ENCODE measurements at places on chromosomes 3 and 15. TPM values are rescaled to one million over a fixed set of nuclear protein-coding genes. Genes with fewer than 3 reads are reported as not detected.
A peak's percentile ranks its signal among the peaks of the same experiment; 100 is the strongest.

GRCh38 chr15:34271493-34271892 is 46.7 kb downstream of the EMC4 start:
- peak; percentile 1 for DNase-seq

DNA sequence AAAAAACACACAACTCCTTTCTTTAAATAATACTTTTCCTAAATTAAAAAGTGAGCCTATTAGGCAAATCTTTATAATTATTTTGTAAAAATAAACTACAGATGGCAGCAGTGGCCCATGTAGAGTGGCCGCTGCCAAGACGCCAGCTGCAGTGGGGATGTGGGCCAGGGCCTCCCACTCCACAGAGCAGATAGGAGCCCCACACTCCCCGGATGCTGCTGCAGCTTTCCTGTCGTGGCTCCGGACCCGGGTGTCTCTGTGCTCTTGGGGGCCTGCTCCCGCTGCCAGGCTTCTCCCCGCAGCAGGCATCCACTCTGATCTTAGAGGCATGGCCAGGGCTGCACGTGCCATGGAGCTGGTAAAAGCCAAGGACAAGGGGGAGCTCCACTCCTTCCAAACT is 67.5 kb downstream of the PROS1 start:
- no peak for DNase-seq

DNA sequence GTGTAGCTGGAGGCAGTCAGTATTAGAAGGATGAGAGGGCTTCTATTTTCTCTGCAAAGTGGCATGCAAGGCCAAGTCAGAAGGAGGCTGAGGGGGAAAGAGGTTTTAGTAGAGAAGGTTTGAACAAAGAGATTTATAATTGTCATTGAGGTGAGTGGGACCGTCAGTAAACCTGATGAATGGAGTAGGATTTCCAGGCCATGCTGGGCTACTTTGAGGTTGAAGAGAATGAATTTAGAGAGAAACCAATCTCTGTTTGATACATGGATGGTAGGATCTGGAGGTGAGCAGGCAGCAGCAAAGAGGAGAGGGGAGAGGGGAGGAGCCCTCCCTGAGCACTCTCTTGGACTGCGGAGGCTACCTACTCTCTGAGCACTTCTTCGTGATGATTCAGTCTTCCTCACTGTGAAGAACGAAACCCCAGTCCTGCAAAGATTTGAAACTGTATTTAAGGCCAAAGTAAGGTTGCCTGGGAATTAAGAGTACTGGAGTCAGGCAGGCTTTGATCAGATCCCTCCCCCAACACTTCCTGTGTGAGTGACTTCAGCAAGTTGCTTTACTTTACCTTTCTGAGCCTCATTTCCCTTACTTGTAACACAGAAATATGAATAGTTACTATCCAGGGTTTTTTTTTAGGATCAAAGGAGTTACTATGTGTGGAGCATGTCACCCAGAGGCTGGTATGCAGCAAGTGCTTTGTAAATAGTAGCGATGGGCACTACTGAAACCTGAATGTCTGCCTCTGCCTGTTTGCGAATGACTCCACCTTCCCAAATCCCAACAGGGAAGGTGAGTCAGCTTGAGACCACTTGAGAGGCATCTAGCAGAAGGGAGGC is 75.8 kb downstream of the RPL39L start:
- peak; percentile 49 for DNase-seq

- no peak for DNase-seq
These were observed 87.5 kb downstream of the ATP2B2 start for GRCh38 chr3:10417847-10418246.

DNA sequence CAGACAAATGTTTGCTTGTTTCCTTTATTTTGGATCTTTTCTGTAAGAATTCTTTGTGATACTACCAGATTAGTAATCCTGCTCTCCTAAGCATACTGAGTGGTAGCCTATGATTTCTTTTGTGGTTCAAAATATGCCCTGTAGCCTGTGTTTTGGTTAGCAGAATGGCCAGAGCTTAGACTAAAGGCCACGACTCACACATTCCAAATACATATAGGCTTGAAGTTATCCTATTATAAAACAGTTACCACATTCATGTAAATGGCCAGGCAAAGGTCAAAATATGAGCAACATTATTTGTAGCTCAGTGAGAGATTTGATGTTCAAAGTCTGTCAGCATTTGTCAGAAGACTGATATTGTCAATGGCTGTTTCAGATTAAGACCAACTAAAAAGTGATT is 84.5 kb downstream of the MITF start:
- no peak for DNase-seq

DNA sequence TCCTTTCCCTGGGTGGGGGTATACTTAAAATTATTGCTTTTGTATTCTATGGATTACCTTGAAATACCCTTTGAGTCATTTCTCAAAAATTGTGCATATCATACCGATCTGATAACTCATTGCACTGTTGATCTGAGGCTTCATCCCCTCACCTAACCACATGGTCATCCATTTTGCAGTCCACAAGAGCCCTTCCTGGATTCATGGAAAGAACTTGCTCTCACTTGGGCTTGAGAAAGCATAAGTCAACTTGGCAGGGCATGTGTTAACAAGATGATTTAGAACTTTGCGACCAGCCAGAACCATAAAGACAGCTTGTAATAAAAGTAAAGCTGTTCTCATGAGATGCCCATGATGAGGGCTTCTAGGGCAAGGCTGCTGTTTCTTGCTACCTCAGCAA is 22.2 kb downstream of the MME start:
- no peak for DNase-seq

DNA sequence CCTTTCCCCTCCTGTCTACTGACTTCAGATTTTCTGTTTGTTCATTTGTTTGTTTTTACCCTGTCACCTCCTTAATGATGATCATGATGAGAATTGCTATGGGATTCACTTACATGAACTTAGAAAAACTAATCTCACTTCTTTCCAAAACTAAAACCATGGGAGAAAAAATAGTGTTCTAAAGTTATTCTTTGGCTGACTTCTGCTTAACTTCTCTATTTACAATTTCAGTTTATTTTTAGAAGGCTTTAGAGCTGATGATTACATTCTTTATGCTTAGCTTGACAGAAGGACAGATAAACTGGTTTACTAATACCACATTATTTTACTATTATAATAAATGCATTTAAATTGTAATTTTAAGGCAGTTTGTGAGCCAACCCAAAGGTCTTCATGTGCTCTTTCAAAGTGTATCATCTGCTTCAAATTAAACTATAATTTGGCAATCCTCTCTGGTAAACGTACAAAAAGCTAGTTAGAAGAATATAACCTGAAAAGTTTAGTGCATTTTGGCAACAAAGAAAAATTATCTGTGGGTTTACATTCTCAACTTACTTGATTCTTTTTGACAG is 676.8 kb upstream of the UBE2E2 start:
- peak; percentile 14 for DNase-seq

- no peak for DNase-seq
These were observed 64.1 kb downstream of the ABCC5 start for GRCh38 chr3:183953471-183954070.

- DNase-seq = no peak
These were observed 443.2 kb upstream of the AZI2 start for GRCh38 chr3:28791713-28792255.

GRCh38 chr3:127678611-127679533 is 6.1 kb downstream of the ABTB1 start:
- no peak for DNase-seq

GRCh38 chr15:78808550-78808949 is 2.7 kb downstream of the ADAMTS7 start:
- no peak for DNase-seq

DNA sequence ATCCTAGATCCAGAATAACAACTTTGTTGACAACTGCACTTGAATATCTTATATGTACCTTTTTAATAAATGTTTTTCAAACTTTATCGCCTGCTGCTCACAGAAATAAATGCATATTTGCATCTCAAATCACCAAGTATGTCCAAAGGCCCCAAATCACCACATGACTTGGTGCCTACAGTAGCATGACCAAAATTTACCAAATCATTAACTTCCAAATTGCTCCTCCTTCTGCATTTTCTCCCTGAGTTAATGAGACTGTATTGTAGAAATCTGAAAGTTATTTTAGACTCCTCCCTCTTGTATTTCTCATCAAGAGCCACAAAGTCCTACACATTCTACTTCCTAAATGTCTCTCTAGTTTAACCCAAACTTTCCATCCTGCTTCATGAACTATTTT is 635.5 kb upstream of the NAALADL2 start:
- no peak for DNase-seq

DNA sequence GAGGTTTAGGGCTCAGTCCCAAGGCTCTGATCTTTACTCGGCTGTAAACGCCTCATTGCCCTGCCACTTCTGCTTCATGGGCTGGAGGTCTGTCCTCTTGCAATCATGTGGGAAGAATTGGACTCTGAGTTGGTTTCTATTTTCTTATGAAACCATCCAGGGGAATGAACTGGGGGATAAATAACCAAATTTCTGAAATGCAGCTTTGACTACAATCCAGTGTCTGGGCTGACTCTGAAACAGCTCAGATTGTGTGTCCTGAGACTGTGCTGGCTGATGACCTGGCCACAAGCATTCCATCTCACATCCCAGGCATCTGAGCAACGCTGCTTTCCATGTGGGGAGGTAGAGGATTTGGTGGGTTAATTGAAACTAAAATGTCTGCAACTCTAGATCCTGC is 71.0 kb upstream of the GALNT15 start:
- no peak for DNase-seq

- no peak for DNase-seq
These were observed 795 bp downstream of the MCM2 start for GRCh38 chr3:127598841-127599570.

DNA sequence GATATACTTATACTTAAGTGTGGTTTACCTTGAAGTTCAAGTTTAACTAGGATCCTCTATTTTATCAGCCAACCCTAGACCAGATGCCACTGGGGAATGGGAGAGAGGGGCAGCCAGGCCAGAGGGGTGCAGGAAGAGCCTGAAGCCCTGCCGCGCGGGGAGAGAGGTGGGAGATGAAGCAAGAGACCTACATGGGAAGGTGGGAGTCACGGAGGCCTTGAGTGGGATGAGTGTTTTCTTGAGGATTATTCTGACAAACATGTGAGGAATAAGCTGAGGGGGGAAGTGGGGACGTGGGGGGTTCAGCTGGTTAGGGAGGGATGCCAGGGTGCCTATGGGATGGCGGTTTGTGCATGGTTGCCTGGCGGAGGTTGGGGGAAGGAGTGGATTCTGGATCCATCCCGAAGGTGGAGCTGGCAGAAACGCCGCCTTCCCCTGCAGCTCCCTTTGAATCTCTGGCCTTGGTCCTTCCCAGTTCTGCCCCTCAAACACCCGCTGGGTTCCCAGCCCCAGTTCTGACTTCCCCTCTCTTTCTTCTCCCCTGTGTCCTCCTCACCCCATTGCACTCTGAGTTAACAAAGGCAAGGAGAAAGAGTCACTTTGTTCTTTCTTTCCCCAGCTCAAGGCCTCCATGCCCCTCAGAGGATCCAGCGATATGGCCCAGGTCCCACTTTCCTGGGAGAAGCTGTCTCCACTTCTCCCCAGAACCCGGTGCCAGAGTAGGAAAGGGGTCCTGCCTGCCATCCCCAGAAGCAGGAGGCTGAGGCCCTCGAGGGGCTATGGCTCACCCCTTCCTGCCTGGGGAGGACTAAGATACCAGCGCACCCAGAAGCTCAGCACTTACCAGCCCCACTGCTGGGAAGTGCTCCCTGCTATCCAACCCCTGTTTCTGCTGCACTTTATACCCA is 274.2 kb downstream of the UACA start:
- DNase-seq = no peak

- DNase-seq = peak; percentile 97
These were observed 1.1 kb upstream of the PLD1 start for GRCh38 chr3:171811295-171811912.

DNA sequence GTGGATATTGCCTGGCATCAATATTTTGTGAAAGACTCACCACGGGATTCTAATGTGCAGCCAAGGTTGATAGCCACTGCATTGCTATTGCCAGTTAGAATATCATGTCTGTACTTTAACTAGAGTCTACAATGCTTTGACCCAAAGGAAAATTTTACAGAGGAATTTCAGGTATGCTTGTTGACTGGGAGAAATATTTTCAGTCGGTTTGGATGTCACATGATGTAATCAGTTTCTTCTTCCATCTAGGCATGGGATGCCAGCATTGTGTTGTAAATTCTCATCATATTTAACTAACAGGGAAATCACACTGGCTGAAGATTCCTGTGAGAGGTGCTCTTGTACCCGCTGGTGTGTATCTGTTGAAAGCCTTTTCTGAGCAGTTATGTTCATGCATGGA is 508.9 kb upstream of the ADAMTS9 start:
- no peak for DNase-seq

DNA sequence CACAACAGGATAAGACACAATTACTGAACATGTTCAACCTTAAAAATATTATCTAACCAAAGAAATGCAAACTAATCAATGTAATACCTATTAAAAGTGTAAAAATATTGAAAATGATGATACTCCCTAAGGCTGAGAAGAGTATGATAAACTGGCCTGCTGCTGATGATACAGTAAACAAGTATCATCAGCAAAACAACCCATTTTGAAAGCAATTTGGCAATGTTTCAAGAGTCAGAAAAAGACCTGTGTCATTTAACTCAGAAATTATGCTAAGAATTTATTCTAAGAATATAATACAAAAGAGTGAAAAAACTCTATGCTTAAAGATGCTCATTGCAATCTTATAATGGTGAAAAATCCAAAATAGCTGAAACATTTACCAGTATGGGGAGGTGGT is 22.1 kb downstream of the CCDC191 start:
- no peak for DNase-seq

GRCh38 chr3:146307456-146307725 is 56.5 kb upstream of the PLSCR4 start:
- no peak for DNase-seq

DNA sequence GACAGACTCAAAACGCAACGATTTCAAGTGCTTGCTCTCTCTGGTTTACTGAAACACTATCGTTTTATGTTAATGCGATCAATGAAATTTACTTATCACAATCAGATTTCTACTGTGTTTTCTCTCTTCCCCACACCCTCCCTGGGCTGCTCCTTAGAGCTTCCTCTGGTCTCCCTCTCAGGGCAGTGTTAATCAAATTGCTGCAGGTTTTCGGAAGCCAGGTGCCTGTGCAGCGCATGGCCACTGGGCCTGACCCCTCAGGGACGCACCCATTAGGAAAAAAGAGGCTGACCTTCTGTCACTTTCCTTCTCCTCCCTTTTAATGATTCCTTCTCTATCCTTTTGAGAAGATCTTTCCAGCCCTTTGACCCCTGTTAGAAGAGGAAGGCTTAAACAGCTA is 134.5 kb upstream of the ONECUT1 start:
- no peak for DNase-seq

- DNase-seq = no peak
These were observed 502.2 kb downstream of the PYDC2 start for GRCh38 chr3:191963182-191963581.

The PPP1R14D gene
- 1.7 TPM for total RNA-seq

The DISP2 gene
- 1.2 TPM for total RNA-seq

The CPB1 gene
- total RNA-seq = 4.6 TPM

The ASB14 gene
- 0.24 TPM for total RNA-seq

The TUBGCP5 gene
- total RNA-seq = 22.4 TPM

The AHSG gene
- not detected for total RNA-seq

The XXYLT1 gene
- total RNA-seq = 21.4 TPM

The HACD2 gene
- total RNA-seq = 14.7 TPM

The MEGF11 gene
- 1.9 TPM for total RNA-seq

The TBL1XR1 gene
- total RNA-seq = 134 TPM

The TICRR gene
- 1.2 TPM for total RNA-seq

The TMEM108 gene
- 6.0 TPM for total RNA-seq

The CILP gene
- total RNA-seq = 70.3 TPM

The SLCO2A1 gene
- total RNA-seq = 4.3 TPM

The GCHFR gene
- not detected for total RNA-seq

Measured in umbilical cord (tissue), 2 donors.